ENCODE measurements at places on chromosomes 3 and 15.

GRCh38 chr15:66703540-66703941 is 1.5 kb downstream of the SMAD6 start:
- DNase-seq: no peak

- no peak for DNase-seq
Observed at GRCh38 chr3:122697952-122698620, 17.4 kb downstream of the PARP14 start.

DNA sequence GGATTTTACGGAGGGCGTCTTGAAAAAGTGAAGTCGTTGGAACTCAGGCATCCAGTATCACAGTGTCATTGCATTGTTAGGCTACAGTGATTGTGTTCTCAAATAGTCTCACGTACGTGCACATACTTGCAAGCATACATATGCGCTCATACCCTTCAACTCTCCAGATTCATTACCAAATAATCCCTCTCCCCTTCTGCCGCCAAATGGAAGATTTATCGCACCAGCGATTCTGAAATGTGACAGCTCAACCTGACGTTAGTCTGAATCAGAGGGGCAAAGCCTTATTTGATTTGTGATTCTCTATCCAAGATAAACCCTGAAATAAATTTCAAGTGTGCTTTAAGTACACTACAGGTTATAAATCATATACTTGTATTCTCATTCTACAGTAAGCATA is 119.4 kb downstream of the GADL1 start:
- no peak for DNase-seq

DNA sequence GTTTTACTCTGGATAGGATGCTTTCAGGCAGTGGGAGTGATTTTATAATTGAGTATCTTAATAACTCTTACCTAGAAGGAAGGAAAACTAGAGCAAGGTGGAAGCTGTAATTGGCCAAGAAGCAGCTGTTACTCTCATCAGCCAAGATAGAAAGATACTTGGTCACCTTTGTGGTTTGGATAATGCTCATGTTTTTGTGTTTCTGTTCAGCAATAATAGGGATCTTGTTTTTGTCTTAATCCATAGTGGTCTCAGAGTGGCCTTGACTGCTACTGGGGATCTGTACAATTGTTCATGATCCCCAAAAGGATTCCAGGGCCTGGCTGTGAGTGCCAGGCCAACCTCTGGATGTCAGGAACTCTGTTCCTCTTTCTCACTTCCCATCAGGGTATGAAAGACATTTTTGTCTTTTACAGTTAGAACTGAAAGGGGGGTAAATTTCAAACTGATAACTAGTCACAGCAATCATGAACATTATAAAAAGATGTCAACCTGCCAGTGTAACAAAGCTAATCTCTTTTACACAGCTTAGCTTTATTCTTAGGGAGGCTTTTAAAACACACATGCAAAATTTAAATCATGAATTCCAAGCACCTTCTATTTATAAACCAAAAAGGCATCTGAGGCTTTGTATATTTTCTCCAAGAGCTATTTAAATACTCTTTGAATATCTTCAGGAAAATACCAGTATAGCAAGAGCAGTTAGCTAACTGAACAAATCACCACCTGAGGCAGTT is 6.0 kb downstream of the UBL7 start:
- DNase-seq: no peak

DNA sequence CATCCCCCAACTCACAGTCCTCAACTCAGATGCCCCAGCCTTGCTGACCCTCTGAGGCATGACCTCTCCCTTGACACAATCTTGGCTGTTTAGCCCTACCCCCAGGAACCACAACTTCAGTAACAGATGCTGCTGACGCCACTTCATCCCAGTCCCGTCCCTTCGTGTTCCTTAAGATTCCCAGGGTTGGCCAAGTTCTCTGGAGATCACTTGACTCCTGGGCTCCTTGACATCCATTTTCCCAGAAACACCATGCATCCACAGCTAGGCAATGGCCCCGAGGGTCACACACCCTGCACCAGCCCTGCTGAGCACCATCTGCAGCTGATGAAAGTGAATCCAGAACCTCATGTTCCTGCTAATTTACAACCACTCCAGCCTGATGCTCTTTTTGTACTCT is 6.9 kb downstream of the RTP2 start:
- DNase-seq: no peak

DNA sequence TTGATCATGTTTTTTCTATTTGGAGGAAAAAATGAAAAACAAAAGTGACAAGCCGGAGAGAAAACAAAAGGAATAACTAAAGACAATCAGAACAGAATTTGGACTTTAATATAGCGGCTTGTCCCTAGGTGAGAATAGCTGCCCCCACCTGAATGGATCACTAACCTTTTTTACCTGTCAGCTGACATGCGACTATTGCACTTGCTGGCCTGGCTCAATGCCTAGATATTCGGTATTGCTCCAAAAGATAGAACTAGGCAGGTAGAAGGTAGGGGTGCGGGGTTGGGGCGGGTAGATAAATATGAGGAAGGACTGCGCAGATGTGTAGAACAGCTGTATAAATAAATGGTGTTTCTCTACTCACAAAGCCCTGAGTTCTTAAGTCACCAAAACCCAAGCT is 650 bp upstream of the MORC1 start:
- DNase-seq: no peak

- DNase-seq: no peak
Observed at GRCh38 chr3:128568602-128569490, 75.8 kb upstream of the GATA2 start.

DNA sequence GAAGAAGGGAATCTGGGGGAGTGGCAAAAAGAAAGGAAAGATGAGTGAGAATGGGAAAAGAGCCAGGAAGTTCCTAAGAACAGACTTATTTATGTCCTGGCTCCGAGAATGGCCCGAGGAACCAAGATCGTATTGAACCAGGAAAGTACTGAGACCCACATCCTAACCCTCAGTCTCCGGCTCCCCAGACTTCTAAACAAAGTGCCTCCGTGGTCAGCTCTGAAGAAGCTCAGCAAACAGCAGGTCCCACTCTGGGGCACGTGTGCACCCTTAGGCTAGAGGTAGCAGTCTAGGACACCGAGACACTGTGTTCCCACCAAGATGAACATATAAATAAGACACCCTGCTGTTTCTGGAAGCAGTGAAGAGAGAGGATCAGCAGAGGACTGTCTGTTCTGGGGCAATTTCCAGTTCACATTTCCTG is 307.4 kb downstream of the NTRK3 start:
- DNase-seq: no peak

GRCh38 chr15:72312605-72313447 is 7.1 kb downstream of the CELF6 start:
- DNase-seq: peak; percentile 63

GRCh38 chr3:46535746-46536145 is 30.4 kb downstream of the LRRC2 start:
- no peak for DNase-seq

GRCh38 chr15:89586651-89587050 is 11.4 kb downstream of the TICRR start:
- DNase-seq: no peak

DNA sequence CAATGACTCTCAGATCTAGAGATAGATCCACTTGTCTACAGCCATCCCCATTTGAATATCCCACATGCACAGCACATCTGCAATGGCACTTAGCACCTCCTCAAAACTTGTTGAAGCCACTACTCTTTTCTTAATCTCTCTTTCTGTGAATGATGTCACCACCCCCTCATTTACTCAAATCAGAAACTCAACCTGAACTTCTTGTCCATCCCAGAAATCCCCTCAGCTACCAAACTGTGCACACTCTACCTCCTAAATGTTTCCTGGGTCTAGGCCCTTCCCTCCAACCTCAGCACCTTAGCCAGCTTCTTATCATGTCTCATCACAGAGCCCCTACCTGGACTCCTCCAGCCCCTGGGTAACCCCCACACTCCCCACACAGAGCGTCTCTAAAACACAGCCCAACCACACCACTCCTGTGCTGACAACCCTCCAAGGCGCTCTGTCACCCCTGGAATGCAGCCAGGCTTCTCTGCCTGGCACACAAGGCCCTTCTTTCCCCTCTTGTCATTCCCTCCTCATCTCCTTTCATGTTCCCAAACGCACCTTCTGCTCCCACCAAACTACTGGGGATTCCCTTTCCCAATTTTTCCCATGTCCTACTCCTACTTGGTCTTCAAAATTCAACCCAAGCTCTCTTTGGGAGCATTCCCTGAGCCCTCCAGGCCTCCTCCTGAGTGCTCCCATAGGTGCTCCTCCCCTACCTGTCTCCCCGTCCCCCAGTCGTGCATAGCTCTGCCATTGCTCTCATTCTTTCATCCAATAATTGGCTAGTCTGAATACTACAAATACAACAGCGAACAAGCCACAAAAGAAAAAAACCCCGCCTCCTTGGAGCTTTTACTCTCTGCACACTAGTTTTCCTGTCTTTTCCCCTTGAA is 39.8 kb upstream of the ZBTB38 start:
- DNase-seq: no peak

GRCh38 chr3:71281280-71281679 is 302.2 kb downstream of the FOXP1 start:
- DNase-seq: no peak

DNA sequence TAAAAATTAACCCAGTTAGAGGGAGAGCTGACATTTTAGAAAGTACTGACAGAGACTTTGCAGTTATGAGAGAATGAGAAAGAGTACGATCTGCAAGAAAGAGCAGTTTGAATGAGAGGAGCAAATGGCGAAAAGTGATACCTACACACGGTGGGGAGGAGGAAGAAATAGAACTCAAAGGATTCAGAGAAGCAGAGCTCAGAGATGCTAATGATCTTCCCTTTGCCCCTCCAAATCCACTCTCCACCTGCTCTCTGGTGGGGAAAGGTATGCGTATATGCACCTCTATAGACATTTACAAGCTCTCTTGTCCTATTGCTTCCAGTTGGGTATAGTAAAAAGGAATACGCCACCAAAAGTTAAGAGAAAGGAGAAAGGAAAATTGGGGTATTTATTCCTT is 123.3 kb upstream of the TTC14 start:
- no peak for DNase-seq

DNA sequence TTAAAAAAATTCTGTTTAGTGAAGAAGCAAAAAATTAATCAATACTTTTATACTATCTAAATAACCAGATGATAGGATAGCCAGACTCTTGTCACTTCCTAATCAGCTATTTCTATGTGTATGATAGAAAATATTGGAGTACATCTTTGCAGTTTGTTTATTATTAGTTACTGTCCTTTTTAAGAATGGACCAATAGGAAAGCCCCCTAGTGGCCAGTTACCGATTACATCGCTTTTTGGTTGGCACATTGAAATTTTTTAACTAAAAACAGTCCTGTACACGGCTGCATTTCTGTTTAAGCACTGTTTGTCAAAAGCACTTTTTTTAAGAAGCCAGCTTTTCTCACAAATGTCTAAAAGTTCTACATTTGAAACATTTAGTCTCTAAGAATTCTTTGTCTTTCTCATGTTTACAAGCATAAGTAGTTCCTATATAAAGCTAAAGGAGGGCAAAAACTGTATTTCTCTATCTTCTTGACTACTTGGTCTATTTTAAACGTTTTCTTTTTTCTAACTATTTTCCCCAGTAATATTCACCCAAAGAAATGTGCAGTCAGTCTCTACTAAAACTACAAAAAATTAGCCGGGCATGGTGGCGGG is 253.2 kb upstream of the LRTM1 start:
- no peak for DNase-seq

GRCh38 chr3:196654006-196654734 is 14.7 kb downstream of the NRROS start:
- no peak for DNase-seq

GRCh38 chr3:179929091-179929529 is 107.6 kb downstream of the PEX5L start:
- DNase-seq: peak; percentile 37

DNA sequence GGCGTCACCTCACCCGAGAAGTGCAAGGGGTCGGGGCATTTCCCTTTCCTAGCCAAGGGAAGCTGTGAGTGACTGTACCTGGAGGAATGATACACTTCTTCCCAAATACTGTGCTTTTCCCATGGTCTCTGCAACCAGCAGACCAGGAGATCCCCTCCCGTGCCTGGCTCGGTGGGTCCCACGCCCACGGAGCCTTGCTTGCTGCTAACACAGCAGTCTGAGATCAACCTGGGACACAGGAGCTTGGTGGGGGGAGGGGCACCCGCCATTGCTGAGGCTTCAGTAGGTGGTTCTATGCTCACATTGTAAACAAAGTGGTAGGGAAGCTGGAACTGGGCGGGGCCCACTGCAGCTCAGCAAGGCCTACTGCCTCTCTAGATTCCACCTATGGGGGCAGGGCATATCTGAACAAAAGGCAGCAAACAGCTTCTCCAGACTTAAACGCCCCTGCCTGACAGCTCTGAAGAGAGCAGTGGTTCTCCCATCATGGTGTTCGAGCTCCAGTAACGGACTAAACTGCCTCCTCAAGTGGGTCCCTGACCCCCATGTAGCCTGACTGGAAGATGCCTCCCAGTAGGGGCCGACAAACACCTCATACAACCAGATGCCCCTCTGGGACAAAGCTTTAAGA is 31.4 kb upstream of the ABHD5 start:
- DNase-seq: no peak

GRCh38 chr3:18044971-18045880 is 302.8 kb upstream of the TBC1D5 start:
- DNase-seq: no peak

DNA sequence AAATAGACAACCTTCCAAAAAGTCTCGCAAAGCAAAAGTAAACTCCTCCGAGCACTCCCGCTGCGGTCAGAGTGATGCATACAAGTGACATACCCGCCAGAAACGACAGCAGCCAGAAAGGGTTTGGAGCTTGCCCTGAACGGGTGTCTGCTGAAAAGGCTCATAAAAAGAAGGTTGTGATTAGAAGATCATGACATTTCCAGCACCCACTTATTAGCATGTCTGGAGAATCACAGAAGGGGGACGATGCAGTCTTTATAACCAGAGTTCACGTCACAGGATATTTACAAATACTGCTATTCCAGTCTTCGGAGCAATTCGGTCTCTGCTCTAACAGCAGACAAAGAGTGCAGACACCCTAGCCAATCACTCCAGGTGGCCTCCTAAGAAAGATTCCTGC is 59.1 kb upstream of the FRMD4B start:
- DNase-seq: no peak

DNA sequence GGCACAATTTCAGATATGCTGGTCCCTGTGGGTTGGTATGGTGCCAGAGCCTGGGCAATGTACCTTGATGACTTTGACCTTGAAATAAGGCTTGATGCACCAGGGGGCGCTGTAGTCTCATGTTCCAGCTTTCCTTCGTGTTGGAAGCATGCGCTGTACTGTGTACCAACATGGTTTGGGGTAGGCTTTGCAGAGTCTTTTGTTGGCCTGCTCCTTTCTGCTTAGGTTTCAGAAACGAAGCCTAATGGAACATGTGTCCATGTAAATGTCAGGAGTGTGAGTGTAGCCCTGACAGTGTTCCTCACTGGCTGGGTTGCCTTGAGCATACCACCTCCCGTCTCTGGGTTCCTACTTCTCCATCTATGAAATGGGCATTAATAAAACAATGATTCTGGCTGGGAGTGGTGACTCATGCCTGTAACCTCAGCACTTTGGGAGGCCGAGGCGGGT is 3.6 kb upstream of the CCR4 start:
- peak; percentile 88 for DNase-seq

All from HCT116 (cell line).